ENCODE measurements at places on chromosomes 2 and 18. TPM values are rescaled to one million over a fixed set of nuclear protein-coding genes. Genes with fewer than 3 reads are reported as not detected.

DNA sequence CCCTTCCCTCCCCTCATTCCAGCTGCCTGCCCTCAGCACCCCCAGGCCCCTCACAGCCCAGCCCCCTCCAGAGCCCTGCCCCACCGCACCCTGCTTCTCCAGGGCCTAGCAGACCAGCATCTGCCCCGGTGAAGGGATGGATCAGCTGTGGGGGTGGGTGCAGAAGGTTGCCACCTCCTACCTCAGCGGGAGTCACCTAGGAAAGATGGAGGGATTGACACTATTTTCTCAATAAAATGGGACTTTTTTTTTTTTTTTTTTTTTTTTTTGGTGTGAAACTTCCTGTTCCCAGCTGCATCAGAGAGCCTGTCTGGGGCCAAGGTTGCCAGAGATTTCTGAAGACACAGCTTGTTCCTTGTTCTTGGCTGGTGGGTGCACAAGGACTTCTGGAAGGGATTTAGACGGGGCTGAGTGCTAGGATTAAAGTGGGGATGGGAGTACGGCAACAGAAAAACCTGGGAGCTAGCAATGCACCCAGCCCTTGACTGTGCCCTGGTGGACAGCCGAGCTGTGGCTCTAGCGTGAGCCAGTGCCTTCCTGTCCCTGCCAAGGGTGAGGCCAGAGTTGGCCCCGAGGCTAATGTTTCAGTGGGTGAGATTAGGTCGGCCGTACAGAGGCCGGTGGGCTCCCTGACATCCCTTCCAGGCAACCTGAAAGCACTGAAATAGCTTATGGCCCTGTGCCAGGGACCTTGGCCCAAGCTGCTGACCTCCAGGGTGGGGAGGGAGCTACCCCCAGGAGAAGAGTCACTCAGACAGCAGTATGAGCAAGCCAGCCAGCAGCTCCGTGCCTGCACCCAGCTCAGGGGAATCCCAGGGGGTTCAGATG, 4.6 kb downstream of the B3GNT7 start:
- H3K4me3 ChIP-seq: no peak overlapping the region
- no peak for DNase-seq
- peaks cover 8% of the 10 kb centered on the region for H3K4me1 ChIP-seq
- H3K27ac ChIP-seq: no peak overlapping the region
- peaks cover 15% of the 10 kb centered on the region for H3K27me3 ChIP-seq
- H3K36me3 ChIP-seq: no peaks in the 10 kb centered on the region

- peak; percentile 42 for DNase-seq
- no peak overlapping the region for H3K27ac ChIP-seq
- no peaks in the 10 kb centered on the region for H3K27me3 ChIP-seq
- peaks cover 8% of the 10 kb centered on the region for H3K4me1 ChIP-seq
- H3K4me3 ChIP-seq: no peak overlapping the region
Observed at GRCh38 chr2:152405206-152406118, 70.5 kb downstream of the FMNL2 start.

DNA sequence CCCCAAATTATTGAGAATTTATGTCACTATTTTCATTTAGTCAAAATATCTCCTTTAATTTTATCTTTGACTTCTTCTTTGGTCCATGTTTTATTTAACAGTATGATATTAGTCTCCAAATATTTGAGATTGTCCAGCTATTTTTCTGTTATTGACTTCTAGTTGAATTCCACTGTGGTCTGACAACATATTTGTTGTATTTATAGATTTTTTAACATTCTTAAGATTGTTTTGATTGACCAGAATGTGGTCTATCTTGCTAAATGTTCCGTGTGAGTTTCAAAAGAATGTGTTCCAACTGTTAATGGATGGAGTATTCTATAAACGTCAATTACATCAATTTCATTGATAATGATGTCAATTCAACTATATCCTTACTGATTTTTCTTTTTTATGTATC, 1452.1 kb downstream of the SUCLG1 start:
- no peak for DNase-seq
- H3K4me3 ChIP-seq: no peak overlapping the region
- H3K4me1 ChIP-seq: no peaks in the 10 kb centered on the region
- no peaks in the 10 kb centered on the region for H3K27me3 ChIP-seq

The CYP26B1 gene
- not detected for total RNA-seq

DNA sequence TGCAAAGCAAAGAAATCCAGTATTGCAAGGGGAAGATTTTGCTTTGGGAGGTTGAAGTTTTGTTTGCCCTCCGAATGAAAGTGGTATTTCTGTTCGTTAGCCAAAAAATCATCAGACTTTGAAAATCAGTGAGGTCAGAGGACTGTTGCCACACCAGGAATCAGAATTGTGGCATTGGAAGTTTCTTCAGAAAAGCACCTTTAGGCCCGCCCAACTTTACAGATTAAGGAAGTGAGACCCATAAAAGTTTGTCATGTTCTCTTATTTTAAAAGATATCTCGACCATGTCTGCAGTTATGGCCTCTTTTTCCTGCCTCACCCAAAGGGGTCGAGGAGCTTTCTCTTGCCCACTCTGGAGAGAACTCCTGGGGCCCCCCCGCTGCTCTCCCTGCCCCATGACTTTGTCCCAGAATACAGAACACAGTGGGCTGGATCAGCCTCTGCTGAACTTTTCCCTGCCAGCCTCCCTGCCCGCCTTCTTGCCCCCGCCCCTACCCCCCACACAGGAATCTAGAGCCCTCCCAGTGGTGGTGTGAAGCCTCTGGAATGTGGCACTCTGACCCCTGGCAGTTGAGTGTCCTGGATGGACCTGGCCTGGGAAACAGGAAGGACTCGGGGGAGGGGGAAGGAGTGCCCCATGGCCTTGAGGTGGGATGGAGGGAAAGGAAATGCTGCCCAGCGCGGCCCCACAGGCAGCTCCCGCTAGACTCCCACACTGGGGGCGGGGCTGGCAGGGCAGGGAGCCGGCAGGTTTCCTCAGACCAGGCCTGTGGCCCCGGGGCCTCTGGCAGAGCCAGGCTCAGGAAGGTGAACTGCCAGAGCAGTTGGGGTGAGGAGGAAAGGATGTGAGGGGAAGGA, 25.3 kb downstream of the CRIM1 start:
- H3K4me1 ChIP-seq: peaks cover 39% of the 10 kb centered on the region
- no peak overlapping the region for H3K4me3 ChIP-seq
- H3K27me3 ChIP-seq: no peaks in the 10 kb centered on the region
- no peak for DNase-seq
- peaks cover 21% of the 10 kb centered on the region for H3K36me3 ChIP-seq

DNA sequence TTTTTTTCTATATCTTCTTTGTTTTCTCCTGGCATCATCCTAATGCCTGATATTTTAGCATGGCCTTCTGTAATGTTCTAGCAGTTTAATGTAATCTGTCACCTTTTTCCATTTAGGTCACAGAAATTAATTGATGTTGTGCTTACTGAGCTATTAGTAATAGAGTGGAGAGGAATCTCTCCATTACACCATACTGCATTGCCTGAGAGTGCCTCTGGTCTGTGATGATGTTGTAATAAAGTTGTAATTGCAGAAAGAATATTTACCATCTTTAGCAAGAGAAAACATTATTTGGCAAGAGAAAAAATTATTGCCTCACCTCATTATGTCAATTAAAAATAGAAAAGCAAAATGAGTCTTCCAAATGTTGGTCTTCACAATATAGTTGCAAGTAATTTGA, 213.2 kb downstream of the KCNJ3 start:
- no peak overlapping the region for H3K27ac ChIP-seq
- no peaks in the 10 kb centered on the region for H3K27me3 ChIP-seq
- DNase-seq: no peak
- no peaks in the 10 kb centered on the region for H3K4me1 ChIP-seq
- H3K4me3 ChIP-seq: no peak overlapping the region

All from IMR-90 (cell line).